Activated CD4-positive, CD25-positive, alpha-beta regulatory T cell treated with anti-CD3 and anti-CD28 coated beads, Interleukin-2, amount 50 U/mL, for 16 hours (primary cell): ENCODE measurements at places on chromosomes 11 and 22.

DNA sequence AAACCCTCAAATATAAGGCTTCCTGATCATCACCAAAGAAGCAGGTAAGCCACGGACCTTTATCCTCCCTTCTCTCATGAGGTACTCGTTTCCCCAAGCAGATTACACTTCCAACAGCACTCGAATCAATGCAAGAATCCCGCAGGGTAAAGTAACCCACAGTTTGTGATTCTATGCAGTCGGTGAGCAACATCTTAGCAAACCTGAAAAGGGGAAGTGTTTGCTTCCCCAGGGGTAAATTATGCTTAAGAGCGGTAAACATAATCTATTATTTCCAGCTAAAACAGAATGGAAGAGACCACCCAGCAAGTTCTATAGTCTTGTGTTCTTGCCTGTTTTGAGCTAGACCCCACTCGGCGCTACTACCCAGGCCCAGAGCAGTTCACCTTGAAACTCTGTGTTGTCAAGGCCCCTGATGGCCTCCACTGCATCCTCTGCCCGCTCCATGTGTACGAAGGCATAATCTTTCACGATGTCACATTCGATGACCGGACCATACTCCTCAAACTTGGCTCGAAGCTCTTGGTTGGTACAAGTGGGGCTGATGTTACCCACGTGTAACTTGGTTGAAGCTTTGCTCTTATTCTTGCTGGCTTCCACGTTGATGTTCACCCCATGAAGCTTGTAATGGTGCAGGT is 1.3 kb downstream of the RBM4B start:
- DNase-seq, result no peak

- no peak for DNase-seq
Observed at GRCh38 chr11:19201737-19202605, at the start of gene CSRP3. CSRP3 (minus strand) TSS chr11:19201983; CDS start chr11:19192448, 9,535 bp downstream.

GRCh38 chr22:21719024-21719423 is 16.6 kb downstream of the YPEL1 start:
- DNase-seq, result no peak

DNA sequence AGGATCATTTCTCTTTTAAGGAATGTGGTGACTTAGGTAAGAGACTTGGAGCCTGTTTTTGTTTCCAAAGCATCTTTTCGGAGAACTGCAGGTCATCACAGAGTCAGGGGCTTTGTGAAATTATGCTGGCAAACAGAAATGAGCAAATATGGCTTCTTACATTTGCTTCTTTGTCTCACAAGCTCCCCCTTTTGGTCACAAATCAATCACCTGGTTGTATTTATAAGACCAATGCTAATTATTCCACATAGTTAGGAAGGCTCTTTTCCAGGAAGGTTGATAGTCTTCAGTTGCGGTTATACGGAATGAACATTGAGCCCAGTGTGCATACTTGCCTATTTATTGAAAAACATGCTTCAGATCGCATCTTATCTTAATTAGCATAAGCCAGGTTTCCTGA is 34.6 kb upstream of the CEP126 start:
- DNase-seq, result no peak

- DNase-seq, result peak; percentile 31
Observed at GRCh38 chr22:17781319-17782031, 7.2 kb upstream of the BID start.

GRCh38 chr11:44834846-44835245 is 108.1 kb downstream of the TSPAN18 start:
- DNase-seq, result no peak

GRCh38 chr11:60988658-60989057 is 17.2 kb downstream of the CD6 start:
- no peak for DNase-seq

GRCh38 chr22:17213976-17214375 is 5.3 kb downstream of the ADA2 start:
- DNase-seq, result no peak

DNA sequence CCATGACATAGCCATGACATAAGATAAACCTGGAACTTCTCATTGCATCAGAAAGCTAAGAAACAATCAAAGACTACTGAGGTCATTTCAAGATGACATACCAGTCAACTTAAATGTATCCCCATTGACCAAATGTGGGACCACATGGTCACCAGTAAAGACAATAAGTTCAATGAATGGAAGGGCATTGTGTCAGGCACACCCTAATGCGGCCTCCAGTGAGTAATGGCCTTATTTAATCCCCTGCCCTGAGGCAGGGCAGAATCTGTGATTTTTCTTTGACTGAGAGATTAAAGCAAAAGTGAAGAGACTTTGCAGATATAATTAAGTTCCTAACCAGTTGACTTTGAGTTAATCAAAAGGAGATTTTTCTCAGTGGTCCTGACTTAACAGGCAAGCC is 17.3 kb upstream of the SYT8 start:
- no peak for DNase-seq

DNA sequence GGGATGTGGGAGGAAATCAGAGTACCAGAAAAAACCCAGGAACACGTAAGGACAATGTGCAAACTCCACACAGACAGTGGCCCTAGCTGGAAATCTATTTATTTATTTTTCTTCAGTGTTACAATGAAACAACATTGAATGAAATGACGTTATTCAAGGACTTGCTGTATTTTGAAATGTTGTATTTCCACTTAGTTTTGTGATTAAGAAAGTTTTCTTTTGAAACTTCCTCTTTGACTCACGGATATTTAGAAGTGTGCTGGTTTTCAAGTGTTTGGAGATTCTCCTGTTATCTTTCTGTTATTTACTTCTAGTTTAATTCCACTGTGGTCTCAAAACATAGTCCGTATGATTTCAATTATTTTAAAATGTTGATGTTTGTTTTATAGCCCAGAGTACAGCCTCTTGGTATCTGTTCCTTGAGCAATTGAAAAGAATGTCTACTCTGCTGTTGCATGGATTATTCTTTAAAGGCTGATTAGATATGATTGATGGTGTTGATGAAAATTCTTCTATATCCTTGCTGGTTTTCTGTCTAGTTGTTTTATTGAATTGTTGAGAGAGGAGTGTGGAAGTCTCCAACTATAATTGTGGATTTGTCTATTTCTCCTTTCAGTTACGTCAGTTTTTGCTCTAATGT is 141.0 kb downstream of the ARHGAP20 start:
- no peak for DNase-seq

GRCh38 chr22:29352778-29353177 is 35.6 kb downstream of the AP1B1 start:
- DNase-seq, result no peak

GRCh38 chr11:20894296-20894695 is 224.9 kb downstream of the NELL1 start:
- DNase-seq, result no peak

DNA sequence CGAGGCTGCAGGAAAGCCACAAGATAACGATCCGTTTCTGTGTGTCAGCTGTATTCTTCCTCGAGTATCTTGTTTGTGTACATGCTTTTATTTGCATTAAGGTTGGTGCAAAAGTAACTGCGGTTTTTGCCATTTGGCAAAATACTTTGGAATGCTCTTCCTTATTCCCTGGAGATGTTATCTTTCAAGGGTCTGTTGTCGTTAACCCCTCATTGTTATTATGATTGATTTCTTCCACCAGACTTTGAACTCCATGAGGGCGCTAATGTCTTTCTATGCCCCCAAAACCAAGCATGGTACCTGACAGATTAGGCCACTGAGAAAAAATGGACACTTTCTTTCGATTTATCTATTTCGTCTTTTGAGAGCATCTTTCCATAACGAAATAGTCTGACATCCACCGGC is 563 bp upstream of the PSMA1 start:
- DNase-seq, result no peak

DNA sequence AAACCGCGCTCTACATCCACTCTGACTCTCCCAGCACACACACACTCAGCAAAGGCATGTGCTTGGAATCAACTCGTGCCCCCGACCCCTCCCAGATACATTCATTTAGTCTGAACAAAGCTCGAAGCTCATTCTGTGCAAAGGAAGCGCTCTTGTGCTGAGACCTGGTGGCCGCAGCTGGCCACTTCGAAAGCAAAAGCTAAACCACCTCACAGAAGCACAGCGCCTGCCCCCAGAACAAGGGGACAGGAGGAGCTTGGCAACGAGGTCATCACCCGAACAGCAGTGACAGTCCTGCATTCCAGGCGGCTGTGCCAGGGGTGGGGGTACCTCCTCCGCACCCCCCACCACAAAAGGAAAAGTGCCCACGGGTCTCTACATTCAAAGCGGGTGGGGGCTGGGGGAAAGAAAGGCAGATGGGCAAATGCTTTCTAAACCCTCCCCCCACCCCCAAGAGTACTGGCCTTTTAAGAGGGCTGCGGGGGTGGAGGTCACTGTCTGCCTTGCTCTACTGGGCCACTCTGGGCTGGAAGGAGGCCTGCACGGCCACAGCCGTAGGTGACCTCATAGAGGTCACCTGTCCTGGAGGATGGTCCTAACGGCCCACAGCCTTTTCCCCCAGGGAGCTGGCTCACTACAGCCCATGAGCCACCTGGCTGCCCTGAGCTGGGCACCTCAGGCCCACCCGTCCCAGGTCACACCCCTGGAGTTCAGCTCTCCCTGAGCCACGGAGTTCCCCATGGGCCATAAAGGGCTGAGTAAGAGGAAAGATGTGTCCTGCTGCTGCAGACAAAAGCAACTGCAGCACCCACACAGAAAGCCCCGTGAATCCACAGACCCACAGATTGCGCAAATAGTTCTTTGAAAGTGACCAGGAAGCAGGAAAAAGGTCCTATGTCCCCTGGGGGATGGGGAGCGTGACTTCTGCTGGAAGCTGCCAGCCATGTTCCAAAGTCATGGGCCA is 21.3 kb downstream of the CBX7 start:
- DNase-seq, result no peak

DNA sequence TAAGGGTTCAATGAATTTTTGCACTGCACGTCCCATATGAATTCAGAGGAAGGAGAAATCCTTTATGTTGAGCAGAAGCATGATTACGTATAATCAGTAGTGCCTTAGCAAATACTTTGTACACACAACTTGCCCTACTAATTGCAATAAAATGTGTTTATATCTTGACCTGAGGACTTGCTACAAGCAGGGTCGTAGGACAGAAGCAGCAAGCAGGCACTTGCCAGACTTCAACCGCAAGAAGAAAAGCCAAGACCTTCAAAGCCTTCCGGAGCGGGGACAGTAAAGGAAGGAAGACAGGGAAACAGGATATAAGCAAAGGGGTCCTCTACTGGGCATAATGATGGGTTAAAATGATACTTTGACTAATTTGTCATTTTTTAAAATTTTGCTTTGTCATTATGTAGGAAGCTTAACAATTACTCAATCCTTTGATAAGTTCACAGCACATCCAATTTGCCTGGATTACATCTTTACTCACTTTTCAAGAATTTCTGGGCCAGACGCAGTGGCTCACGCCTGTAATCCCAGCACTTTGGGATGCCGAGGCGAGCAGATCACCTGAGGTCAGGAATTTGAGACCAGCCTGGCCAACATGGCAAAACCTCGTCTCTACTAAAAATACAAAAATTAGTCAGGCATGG is 23.2 kb upstream of the UBASH3B start:
- no peak for DNase-seq

- DNase-seq, result no peak
Observed at GRCh38 chr22:40654522-40655167, 18.1 kb upstream of the MRTFA start.

DNA sequence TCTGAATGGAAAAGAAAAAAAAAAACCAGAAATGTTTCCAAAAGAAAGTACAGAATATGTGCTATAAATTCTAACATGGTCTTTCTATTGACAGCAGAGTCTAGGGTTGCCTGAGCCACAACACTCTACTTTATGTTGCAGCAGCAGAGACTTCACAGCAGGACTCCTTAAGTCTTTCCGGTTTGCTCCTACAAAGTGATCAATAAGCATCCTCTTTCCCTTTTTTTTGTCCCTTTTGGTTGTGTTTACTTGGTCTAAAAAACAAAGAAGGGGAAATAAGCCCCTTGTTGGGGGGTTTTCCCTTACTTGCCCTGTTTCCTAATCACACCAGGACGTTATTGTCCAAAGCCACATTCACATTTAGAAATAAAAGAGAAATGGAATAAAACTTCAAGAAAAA is 163.1 kb upstream of the MPPED2 start:
- DNase-seq, result no peak

DNA sequence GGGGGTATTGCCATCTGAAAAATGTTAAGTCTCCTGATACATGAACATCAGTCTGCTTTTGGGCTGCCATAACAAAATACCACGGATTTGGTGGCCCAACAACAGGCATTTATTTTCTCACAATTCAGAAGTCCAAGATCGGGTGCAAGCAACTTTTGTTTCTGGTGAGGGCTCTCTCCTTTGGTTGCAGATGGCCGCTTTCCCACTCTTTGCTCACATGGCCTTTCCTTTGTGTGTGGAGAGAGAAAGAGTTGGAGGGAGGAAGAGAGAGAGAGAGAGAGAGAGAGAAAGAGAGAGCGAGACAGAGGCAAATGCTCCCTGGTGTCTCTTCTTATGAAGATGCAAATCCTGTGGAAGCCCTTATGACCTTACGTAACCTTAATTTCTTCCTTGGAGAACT is 2.5 kb upstream of the KRTAP5-2 start:
- DNase-seq, result no peak

DNA sequence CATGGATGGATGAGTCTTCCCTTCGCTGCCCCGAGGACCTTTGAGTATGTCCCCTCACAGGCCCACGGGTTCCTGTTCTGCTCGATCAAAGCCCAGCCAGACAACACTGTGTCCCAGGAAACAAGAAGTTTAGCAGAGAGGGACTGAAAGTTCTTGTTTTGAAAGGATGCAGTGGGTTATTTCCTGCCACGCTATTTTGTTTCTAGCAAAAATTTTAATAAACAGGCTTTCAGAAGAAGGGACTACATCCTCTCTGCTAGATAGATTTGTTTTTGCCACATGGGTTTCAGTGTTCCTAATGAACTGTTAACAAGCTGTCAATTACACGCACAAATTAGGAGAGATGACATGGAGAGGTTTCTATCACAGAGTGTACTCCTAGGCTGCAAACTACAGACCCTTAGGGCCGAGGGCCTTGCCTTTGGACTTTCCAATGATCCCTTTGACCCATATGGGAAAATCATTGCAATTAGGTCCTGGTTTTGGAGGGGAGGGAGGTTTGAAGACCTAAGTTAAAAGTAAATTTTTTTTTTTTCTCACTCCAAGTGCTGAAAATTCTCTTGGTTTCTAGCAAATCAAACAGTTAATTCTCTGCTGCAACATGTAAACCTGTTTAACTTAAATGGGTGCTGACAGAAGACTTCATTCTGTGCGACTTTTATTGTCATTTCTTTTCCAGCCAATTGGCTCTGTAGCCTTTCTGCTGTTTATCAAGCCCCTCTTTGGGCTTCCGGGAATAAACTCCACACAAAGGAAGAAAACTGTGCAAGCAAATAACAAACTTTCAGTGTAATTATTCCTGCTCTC is 81.4 kb downstream of the RCN1 start:
- DNase-seq, result no peak

- no peak for DNase-seq
Observed at GRCh38 chr11:119029340-119030028, 1.2 kb downstream of the SLC37A4 start.
